T-helper 2 cell (primary cell): ENCODE measurements at places on chromosomes 1 and 21.
A peak's percentile ranks its signal among the peaks of the same experiment; 100 is the strongest.

GRCh38 chr1:5585256-5585655 is 407.0 kb downstream of the NPHP4 start:
- DNase-seq: no peak

- no peak for DNase-seq
These were observed 87.0 kb downstream of the RGS7 start for GRCh38 chr1:241270016-241270415.

DNA sequence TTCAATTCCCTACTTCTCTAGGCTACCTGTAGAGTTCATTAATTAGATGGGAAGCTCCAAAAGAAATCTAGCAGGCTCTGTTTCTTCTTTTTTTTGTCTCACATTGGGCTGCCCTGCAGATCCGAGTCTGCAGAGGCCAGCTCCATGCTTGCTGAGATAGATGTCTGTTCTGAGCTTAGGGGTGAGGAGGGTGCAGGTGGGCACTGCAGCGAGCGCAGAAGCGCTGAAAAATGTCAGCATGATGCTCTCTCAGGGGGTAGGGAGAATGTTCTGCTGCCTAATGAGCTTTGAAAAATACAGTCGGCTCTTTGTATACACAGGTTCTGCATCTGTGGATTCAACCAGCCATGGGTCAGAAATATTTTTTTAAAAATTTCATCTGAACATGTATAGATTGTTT is 56.8 kb upstream of the KCNA3 start:
- no peak for DNase-seq

DNA sequence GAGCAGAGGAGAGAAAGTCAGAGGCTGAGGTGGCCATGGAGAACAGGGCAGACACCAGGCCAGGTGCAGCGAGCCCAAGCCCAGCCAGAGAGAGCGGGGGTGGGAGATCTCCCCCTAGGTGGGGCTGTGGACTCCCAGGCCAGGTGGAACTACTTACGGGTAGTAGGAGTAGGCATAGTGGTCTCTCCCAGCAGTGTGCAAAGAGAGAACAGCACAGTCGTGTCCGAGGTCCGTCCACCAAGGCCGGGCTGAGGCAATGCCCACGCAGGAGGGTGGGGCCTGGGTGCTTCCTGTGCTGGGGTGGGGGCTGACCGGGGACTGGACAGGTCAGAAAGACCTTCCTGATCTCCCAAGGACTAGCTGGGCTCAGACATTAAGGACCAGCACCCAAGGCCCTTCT is 263.7 kb downstream of the PTPRU start:
- no peak for DNase-seq

DNA sequence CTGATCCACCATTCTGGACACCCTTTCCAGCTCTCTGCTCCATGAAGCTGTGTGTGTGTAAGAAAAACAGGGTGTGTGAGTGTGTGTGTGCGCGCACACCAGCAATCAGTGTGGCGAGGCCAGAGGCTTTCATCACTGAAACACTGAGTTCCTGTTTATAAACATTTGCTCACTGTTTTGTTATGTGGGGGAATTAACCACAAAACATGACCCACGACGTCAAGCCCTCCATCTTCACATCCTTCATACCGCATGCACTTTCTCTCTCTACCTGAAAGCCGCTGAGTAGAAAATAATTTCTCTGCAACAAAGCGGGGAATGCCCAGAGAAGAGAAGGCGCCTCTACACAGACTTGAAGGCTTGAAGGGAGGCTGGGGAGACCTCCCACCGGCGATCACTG is 148.9 kb upstream of the IRF2BP2 start:
- DNase-seq: peak; percentile 93

DNA sequence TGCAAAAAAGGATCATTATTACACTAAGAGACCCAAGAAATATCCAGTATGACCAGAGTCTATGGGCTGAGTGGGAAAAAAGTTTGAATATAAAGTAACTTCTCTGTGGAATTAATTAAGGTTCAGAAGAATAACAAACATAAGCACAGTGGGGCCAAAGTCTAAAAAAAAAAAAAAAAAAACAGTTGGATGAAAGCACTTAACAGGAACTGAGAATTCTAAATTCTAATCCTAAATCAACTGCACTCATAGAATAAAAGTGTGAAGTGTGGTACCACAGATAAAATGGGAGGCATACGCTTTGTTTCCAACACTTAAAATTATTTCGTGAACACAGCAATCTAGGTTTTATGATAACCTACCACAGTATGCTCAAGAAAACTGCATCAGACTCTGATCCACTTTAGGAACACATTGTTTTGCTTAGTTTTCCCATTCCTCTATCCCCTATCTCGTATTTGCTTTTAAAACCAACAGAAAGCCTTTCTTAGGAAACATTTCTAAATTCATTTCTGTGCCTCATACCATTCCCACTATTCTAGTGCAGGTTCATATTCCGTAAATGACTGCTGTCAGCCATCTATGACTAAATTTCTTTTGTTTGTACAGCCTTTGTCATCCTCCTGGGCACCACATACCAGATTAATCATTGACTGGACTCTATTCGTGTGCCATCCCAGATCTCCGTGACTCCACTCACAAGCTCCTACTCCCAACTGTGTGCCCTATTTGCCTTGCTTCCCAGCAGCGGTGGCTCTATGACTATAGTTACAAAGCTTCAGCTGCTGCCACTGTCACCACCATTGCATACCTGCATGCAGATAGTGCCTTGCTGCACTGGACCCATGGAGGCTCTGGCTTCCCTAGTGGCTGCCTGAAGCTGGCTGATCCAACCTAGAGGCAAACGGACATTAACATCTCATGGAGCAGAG is 24.9 kb downstream of the CHML start:
- DNase-seq: no peak

DNA sequence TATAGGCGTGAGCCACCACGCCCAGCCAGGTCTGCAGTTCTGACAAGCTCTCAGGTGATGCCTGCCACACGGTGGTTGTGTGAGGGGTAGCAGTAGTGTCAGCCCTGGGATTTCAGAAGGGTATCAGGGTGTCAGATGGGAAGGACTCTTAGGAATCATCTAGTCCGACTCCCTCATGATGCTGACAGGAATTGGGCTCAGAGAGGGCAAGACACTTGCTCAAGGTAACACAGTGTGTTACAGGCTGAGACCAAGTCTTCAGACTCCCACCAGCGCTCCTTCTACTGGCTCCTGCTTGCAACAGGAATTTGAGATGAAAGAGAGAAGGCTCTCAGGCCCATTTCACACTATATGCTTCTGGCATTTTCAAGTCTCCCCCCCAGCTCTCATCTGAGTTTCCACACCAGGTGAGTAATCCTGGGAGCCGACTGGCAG is 6.9 kb downstream of the HTR1D start:
- DNase-seq: no peak

- DNase-seq: no peak
These were observed 8.9 kb upstream of the VASH2 start for GRCh38 chr1:212941452-212941851.

DNA sequence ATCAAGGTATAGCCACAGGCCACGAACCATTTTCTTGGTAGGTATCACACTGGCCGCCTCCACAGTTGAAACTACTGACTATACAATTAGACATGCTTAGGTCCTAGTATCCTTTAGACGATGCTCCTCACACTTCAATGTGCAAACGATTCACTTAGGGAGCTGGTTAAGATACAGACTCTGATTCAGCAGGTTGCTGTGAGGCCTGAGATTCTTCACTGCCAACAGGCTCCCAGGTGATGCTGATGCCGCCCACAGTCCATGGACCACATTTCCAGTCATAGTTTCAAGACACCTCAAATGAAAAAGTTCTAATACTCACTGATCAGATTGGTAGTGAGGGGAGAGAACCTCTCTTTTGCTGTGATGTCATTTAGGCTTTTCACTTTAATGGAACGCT is 6.8 kb downstream of the ATP5PO start:
- no peak for DNase-seq

GRCh38 chr1:14735841-14736240 is 137.4 kb downstream of the KAZN start:
- no peak for DNase-seq

GRCh38 chr1:182847105-182847504 is 8.0 kb downstream of the DHX9 start:
- no peak for DNase-seq

DNA sequence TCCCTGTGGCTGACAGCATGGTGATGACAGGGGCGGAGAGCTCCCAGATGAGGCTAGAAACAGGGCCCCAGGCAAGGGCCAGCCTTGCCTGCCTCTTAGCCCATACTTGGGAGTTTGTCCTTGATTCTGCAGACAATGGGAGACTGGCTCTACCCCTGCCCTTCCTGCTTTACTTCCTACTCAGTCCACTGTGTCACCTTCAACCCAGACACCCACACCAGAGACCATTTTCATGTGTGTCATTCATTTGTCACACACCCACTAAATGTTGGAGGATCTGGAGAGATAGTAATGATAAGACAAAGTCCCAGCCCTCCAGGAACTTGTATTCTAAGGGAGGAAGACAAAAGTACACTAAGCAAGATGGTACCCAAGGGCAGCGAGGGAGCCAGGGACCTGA is 43.7 kb downstream of the SYT6 start:
- no peak for DNase-seq

GRCh38 chr21:14600569-14601297 is 54.6 kb upstream of the SAMSN1 start:
- peak; percentile 34 for DNase-seq

DNA sequence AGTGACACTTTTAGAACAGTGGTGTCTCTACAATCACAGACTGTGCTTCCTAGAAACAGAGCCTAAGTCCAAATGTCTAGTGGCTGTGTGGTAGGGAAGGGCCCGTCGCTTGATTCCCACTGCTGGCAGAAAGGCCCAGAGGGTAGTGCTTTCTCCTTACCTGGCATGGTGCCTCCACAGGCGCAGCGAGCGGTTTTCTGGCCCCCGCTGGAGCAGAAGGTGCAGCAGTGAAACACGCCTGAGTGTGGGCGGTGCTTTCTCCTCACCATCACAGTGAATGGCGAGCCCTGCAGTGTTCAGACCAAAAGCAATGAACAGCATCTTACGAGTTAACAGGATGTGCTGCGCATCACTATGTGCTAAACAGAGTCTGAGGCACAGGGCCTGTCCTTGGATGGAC is 8.3 kb downstream of the TRIM45 start:
- DNase-seq: no peak

- DNase-seq: no peak
These were observed 352.4 kb upstream of the RUNX1 start for GRCh38 chr21:35401476-35401875.

- DNase-seq: no peak
These were observed 74.8 kb upstream of the BMP8A start for GRCh38 chr1:39416609-39417008.

DNA sequence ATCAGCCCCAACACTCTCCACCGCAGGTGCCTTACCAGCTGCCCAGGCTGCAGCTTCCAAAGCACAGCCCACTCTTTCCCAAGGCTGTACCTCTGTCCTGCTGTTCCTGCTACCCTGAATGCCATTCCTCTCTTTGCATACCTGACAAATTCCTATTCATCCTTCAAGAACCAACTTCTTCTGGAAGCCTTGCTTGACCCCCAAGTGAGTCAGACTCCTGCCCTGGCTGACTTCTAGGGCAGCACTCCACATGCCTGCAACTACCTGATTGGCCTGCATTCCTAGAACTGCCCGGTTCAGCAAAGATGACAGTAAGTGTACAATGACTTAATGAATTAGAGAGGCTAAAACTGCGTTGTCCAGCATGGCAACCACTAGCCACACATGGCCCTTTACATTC is 20.8 kb upstream of the PDZK1IP1 start:
- DNase-seq: no peak
